ENCODE measurements at places on chromosomes 1 and 21. TPM values are rescaled to one million over a fixed set of nuclear protein-coding genes. Genes with fewer than 3 reads are reported as not detected.

- H3K4me1 ChIP-seq: peaks cover 35% of the 10 kb centered on the region
- peaks cover 1% of the 10 kb centered on the region for H3K36me3 ChIP-seq
- no peak overlapping the region for H3K4me3 ChIP-seq
- no peak for DNase-seq
Observed at GRCh38 chr1:226001963-226002666, 3.0 kb upstream of the SDE2 start.

DNA sequence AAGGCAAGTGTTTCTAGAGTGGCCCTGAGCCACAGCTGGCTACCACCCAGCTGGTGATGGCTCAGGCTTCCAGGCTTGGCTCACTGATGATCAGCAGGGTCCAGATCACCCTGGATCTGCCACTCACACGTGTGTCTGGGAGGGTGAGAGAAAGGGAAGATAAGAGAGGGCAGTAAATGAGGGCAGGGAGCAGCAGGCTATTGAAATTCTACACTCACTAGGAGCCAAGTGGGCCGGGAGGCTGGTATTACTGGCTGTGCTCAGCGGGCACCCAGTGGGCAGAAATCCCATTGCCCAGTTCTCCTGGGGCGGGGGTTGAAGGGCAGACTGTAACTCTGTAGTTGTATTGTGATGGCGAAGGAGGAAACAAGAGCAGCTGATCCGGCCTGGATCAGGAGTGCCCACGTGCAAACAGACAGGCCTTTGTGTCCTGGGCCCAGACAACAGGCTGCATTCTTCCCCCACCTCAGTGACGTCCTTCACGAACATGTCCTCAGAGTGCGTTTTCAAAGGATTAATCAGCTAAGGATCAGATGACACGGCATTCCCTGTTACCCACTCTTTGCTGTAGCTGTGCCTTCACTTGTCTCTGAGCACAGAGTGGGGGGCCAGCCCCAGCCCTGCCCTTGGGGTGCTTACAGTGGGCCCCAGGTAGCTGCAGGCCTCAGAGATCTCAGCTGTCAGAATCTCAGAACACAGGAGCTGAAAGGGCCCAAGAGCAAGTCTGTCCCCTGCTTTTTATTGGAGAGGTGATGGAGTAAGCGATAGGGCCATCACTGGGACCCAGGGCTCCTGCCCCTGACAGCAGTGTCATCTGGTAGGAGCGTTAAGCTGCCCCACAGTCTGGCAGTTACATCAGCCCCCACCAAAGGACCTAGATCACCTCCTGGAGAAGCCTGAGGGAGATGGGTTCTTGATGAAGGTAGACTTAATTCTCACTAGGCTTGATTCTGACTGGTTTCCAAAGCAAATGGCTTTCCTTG is 60.5 kb downstream of the ATP1A1 start:
- no peak for DNase-seq
- no peaks in the 10 kb centered on the region for H3K36me3 ChIP-seq
- no peak overlapping the region for H3K4me3 ChIP-seq
- H3K27ac ChIP-seq: no peak overlapping the region
- no peaks in the 10 kb centered on the region for H3K4me1 ChIP-seq
- H3K27me3 ChIP-seq: peaks cover 3% of the 10 kb centered on the region

GRCh38 chr1:217770918-217771317 is 139.8 kb downstream of the SPATA17 start:
- no peak overlapping the region for H3K27ac ChIP-seq
- H3K36me3 ChIP-seq: no peaks in the 10 kb centered on the region

GRCh38 chr1:40633523-40633922 is 32.0 kb downstream of the RIMS3 start:
- no peak overlapping the region for H3K27ac ChIP-seq
- peaks cover 8% of the 10 kb centered on the region for H3K36me3 ChIP-seq
- no peak for DNase-seq
- no peak overlapping the region for H3K4me3 ChIP-seq
- no peaks in the 10 kb centered on the region for H3K27me3 ChIP-seq

DNA sequence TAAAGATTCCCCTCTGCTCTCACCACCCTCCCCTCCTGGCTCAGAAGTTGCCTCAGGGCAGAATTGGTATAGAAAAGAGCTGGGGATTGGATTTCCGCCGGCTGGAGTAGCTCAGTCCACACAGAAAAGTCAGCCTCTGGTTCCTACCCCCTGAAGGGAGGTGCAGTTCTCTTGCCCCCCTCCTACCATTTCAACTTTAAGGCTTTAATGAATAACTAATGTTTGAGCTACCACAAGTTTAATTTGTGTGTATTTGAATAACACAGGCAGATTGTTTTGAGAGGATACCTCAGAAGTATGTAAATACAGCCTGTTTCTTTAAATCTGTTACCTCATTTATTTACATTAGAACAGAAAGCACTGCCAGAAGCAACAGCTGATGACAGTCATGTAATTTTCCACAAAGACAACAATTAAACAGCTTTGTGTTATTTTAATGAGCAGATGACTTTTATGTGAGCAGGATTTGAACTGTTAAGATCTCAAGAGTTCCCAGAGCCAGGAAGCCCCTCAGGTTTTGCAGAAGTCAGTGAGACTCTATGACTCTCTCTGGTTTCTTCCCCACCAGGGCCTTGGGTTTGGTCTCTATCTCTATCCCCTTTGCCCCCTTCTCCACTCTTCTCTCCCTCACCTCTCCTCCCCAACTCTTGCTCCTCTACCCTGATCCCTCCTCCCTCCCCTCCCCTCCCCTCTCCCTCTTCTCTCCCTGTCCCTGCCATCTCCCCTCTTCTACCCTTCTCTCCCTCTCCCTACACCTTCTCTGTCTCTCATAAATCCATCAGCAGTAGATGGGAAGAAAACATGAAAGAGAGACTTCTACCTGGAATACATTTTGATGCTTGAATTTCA is 26.3 kb downstream of the DUSP10 start:
- peak overlapping the region; percentile 86 for H3K27ac ChIP-seq
- DNase-seq: no peak
- no peak overlapping the region for H3K4me3 ChIP-seq
- peaks cover 68% of the 10 kb centered on the region for H3K4me1 ChIP-seq
- H3K27me3 ChIP-seq: no peaks in the 10 kb centered on the region

DNA sequence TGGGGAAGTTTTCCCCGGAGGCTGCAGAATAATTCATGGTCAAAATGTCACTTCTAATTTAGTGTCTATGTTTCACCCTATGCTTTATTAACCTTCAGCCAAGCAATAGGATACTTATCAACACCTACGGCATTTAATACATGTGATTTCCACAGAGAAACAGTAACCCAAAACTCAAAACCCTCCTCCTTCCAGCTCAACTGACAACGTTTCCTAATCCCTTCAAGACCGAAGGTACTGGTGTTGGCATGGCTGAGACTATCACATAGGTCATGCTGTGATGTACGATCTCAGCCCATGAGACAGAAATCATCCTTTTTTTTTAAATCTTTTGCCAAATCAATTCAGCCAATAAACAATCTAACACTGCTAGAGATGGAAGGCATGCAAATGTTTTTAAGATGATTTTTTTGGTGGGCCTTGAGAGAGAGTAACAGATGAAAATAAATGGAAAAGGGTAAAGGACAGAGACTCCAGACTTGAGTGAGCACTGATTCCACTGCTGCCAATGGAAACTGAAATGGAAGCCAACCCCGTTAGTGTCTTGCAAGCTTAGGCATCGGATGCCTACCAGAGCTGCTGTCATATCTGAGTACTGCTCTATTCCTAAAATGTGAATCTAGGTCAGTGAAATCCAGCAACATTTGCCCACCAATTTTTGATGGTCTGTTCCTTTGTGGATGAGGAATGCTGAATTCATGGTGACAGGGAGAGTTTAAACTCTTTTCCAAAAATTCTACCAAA is 63.4 kb upstream of the BCL10 start:
- H3K4me1 ChIP-seq: peaks cover 75% of the 10 kb centered on the region
- peak overlapping the region; percentile 47 for H3K27ac ChIP-seq
- peaks cover 18% of the 10 kb centered on the region for H3K36me3 ChIP-seq
- H3K27me3 ChIP-seq: no peaks in the 10 kb centered on the region

GRCh38 chr1:230140221-230141020 is 73.4 kb downstream of the GALNT2 start:
- H3K4me3 ChIP-seq: peak overlapping the region; percentile 10
- H3K27me3 ChIP-seq: no peaks in the 10 kb centered on the region
- H3K36me3 ChIP-seq: peaks cover 2% of the 10 kb centered on the region

DNA sequence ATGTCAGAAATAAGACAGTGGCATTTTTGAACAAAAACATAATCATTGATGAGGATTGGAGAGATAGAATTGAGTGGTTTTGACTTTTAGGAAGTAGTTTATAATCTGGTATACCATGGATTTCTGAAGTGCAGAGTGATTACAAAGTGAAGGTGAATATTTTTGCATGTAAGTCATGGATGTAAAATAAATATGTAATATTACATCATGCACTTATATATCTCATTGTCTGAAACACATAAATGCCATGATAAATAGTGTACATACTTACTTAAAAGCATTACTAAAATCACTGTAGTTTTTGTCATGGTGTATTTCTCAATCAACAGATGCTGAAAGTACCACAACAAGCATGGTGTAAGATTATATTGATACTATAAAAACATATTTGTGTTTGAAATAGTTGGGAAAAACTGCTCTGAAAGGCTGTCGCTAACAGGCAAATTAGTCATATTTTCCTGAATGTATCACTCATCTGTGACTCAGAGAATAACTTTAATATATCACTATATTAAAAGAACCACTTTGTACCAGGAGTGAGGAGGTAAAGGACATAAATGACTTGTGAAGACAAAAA is 24.8 kb upstream of the RGS18 start:
- peaks cover 15% of the 10 kb centered on the region for H3K4me1 ChIP-seq
- no peak overlapping the region for H3K4me3 ChIP-seq
- H3K27ac ChIP-seq: peak overlapping the region; percentile 37
- DNase-seq: no peak

GRCh38 chr1:193402037-193402436 is 215.6 kb upstream of the B3GALT2 start:
- no peak overlapping the region for H3K4me3 ChIP-seq
- H3K4me1 ChIP-seq: peaks cover 7% of the 10 kb centered on the region
- no peaks in the 10 kb centered on the region for H3K27me3 ChIP-seq
- no peak for DNase-seq

DNA sequence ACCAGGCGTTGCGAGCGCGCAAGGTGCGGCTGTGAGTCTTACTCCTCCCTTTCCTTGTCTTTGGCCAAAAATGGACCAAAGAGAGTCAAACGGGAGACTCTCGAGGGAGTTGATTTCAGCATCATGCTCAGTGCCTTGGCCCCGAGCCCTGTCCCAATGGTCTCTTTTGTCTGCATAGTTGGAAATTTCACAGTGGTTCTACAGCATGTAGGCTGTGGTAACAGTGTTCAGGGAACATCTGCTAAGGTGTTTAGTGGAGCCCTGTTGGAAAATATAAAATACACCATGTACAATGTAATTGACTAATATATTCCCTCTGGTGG is 2.7 kb downstream of the CACNA1E start:
- H3K27ac ChIP-seq: no peak overlapping the region
- peaks cover 77% of the 10 kb centered on the region for H3K27me3 ChIP-seq
- H3K4me3 ChIP-seq: no peak overlapping the region
- DNase-seq: no peak
- H3K4me1 ChIP-seq: peaks cover 7% of the 10 kb centered on the region

GRCh38 chr1:235935235-235936225 is 68.8 kb upstream of the LYST start:
- DNase-seq: no peak
- peaks cover 17% of the 10 kb centered on the region for H3K4me1 ChIP-seq
- no peak overlapping the region for H3K4me3 ChIP-seq
- no peaks in the 10 kb centered on the region for H3K36me3 ChIP-seq

- no peak for DNase-seq
- no peak overlapping the region for H3K4me3 ChIP-seq
- no peaks in the 10 kb centered on the region for H3K27me3 ChIP-seq
- H3K4me1 ChIP-seq: peaks cover 26% of the 10 kb centered on the region
Observed at GRCh38 chr1:26288311-26288941, 8.5 kb downstream of the SH3BGRL3 start.

GRCh38 chr1:6121021-6121421 is 59.1 kb downstream of the CHD5 start:
- no peak overlapping the region for H3K27ac ChIP-seq
- peaks cover 1% of the 10 kb centered on the region for H3K36me3 ChIP-seq
- peaks cover 6% of the 10 kb centered on the region for H3K27me3 ChIP-seq

- H3K27ac ChIP-seq: no peak overlapping the region
- H3K4me1 ChIP-seq: peaks cover 25% of the 10 kb centered on the region
- H3K36me3 ChIP-seq: peaks cover 6% of the 10 kb centered on the region
- H3K27me3 ChIP-seq: no peaks in the 10 kb centered on the region
Observed at GRCh38 chr1:53552146-53552861, 93.1 kb downstream of the DMRTB1 start.

DNA sequence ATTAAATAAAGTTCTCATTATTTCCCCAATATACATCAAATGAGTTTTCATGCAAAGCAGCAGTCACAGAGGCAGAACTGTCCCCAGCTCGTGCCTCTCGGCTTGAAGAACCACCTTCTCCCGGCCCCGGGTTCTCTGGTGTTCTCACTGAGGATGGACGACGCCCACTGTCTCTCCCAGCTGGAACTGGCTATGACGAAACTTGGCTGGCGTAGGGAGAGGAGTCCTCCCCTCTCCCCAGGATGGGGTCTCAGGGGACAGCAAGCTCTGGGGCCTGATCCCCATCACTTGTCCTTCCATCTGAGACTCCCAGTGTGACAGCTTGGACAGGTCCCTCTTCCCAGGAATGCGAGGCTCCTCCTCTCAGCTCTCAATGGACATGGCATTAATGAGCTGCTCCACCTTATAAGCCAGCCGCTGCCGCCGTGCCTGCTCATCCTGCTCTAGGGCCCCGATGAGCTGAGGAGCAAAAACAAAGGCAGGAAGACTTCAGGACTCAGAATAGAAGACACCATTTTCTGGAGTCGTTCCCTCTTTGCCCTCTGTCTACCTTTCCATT is 116.0 kb upstream of the CD34 start:
- peaks cover 18% of the 10 kb centered on the region for H3K36me3 ChIP-seq
- H3K27me3 ChIP-seq: no peaks in the 10 kb centered on the region
- no peak overlapping the region for H3K27ac ChIP-seq
- H3K4me1 ChIP-seq: peaks cover 40% of the 10 kb centered on the region

DNA sequence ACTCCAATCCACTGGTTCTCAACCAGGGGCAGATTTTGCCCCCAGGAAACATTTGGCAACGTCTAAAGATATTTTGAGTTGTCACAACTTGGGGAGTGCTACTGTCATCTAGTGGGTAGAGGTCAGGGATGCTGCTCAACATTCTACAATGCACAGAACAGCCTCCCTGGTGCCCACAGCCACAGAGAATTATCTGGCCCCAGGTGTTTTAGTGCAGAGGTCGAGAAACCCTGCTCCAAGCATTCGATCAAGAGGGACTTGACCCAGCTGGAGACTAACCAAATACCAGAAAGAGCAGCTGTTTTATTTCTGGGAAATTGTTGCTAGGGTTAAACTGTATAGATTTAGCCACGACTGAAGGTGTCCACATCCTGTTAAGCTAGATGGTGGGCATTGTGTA is 19.2 kb downstream of the CD247 start:
- H3K4me3 ChIP-seq: no peak overlapping the region
- H3K27ac ChIP-seq: no peak overlapping the region
- peaks cover 60% of the 10 kb centered on the region for H3K27me3 ChIP-seq

- H3K36me3 ChIP-seq: peaks cover 2% of the 10 kb centered on the region
- no peak for DNase-seq
- H3K27ac ChIP-seq: no peak overlapping the region
- H3K4me3 ChIP-seq: no peak overlapping the region
Observed at GRCh38 chr1:228453614-228454013, 33.6 kb upstream of the RNF187 start.

HAO2 gene
- not detected for total RNA-seq

AADACL3 gene
- total RNA-seq: not detected

NCAM2 gene
- 17.0 TPM for total RNA-seq

PLPPR4 gene
- 0.77 TPM for total RNA-seq

TSACC gene
- not detected for total RNA-seq

SYT6 gene
- not detected for total RNA-seq

SZT2 gene
- 29.3 TPM for total RNA-seq

WDR77 gene
- total RNA-seq: 25.9 TPM

SLC26A9 gene
- total RNA-seq: not detected

CD84 gene
- not detected for total RNA-seq

C1orf167 gene
- total RNA-seq: 0.36 TPM

TRMT1L gene
- 10.9 TPM for total RNA-seq

KRTAP12-2 gene
- not detected for total RNA-seq

Data from chondrocyte (in vitro differentiated cells).